Type B pancreatic cell (in vitro differentiated cells): ENCODE measurements at places on chromosomes 1 and 21. TPM values are rescaled to one million over a fixed set of nuclear protein-coding genes. Genes with fewer than 3 reads are reported as not detected.

DNA sequence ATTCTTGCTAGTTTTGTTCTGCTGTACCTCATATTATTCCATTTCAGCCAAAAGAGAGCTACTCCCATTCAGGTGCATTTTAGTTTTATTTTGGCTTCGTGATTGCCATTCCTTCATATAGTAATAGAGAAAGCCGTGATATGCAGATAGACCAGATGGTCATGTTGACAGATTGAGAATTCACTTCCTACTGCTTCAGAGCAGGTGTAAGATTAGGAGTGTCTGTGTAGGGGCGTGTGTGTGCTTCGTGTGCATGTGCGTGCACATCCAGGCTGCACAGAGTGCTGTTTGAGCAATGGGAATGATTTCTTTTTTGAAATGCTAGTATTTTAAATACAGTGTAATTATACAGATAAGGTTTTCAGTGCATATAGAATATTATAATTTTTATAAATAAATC is 10.3 kb downstream of the NFIA start:
- peak overlapping the region; percentile 23 for H3K4me3 ChIP-seq
- H3K27ac ChIP-seq = no peak overlapping the region
- peaks cover 42% of the 10 kb centered on the region for H3K4me1 ChIP-seq
- peaks cover 35% of the 10 kb centered on the region for H3K36me3 ChIP-seq
- H3K27me3 ChIP-seq = peaks cover 66% of the 10 kb centered on the region

DNA sequence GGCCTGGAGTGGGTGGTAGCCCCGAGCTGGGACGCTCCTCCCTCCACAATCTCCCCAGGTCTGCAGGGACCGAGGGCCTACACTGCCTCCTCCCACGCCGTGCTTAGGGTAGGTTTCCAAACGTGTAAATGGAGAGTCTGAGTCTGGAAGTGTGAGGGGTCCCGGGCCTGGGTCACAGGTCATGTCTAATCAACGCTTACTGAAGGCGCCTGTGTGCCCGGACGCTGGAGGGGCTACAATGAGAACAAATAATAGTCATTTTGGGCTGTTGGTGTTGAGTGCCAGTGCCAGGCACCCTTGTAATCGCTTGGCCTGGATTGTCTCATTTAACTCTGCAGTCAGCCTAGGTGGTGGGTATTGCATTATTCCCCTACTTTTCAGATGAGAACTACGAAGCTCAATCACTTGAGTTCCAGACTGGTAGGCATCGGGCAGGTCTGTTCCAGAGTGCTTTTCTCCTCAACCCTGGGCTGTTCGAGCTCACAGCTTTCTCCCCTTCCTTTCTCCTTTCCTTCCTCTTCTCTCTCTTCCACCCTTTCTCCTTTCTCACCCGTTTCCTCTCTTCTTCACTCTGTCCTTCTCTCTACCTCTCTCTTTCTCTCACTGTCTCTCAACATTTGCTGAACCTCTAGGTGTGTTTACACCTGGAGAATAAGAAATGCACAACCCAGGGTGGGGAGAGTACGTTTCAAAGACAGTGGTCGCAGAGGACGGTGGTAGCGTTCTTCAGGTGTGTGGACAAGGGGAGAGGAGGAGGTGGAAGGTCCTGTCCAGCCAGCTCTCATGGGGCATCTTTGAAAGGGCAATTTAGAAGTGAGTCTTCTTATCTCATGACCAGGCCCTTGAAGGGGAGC is 883 bp downstream of the SLC66A1 start:
- H3K27me3 ChIP-seq = no peaks in the 10 kb centered on the region
- peak overlapping the region; percentile 87 for H3K4me3 ChIP-seq
- H3K4me1 ChIP-seq = peaks cover 20% of the 10 kb centered on the region
- H3K27ac ChIP-seq = peak overlapping the region; percentile 72

GRCh38 chr21:32455548-32455947 is 43.0 kb downstream of the EVA1C start:
- H3K36me3 ChIP-seq = no peaks in the 10 kb centered on the region
- no peak overlapping the region for H3K27ac ChIP-seq
- peaks cover 10% of the 10 kb centered on the region for H3K4me1 ChIP-seq
- H3K27me3 ChIP-seq = no peaks in the 10 kb centered on the region

DNA sequence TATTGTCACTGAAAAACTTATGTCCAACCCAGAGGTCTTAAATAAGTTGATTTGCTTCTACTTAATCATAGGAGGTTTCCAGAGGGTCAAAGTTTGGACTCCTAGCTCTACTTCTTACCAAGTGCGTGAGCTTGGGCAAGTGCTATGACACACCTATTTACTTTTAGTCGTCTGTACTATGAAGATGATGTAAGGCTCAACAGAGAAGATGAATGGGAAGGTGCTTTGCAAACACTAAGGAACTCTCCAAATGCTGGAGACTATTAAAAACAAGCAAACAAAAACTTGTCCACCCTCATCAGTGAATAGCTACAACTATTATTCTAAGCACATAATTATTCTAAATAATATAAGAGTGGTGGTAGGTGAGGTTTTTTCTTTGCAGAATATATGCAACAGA is 232.3 kb upstream of the USP24 start:
- H3K4me1 ChIP-seq = peaks cover 12% of the 10 kb centered on the region
- no peak overlapping the region for H3K4me3 ChIP-seq
- H3K36me3 ChIP-seq = no peaks in the 10 kb centered on the region

GRCh38 chr1:93559695-93560094 is 111.8 kb downstream of the FNBP1L start:
- H3K27me3 ChIP-seq = no peaks in the 10 kb centered on the region
- no peak for DNase-seq
- H3K27ac ChIP-seq = peak overlapping the region; percentile 22
- no peak overlapping the region for H3K4me3 ChIP-seq
- peaks cover 8% of the 10 kb centered on the region for H3K4me1 ChIP-seq
- H3K36me3 ChIP-seq = peaks cover 56% of the 10 kb centered on the region

The TP73 gene
- total RNA-seq = 1.6 TPM in 2 replicates

DNA sequence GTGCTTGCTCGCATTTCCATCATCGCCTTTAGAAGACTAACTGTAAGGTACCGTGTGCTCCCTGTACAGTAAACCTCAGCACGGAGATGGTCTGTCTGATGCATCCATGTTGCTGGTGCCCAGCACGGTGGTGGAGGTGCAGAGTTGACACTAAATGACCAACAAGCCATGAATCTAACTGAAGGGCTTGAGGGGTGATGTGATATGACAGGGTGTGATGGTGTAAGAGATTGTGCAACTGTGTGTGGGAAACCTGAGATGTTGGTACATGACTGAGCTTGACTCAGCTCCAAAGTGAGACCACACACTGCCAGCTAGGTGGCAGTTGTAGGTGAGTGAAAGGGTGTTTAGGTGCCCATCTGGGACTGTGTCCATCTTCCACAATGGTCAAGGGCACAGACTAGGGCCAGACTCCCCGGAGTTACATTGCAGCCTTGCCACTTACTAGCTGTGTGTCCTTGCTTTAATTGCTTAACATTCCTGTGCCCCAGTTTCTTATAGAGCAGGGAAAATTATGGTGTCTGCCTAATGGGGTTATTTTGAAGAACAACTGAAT is 21.4 kb downstream of the SLC2A1 start:
- H3K27ac ChIP-seq = peak overlapping the region; percentile 95
- peaks cover 50% of the 10 kb centered on the region for H3K36me3 ChIP-seq
- peaks cover 16% of the 10 kb centered on the region for H3K27me3 ChIP-seq

GRCh38 chr1:229073251-229073650 is 197.7 kb upstream of the RAB4A start:
- no peaks in the 10 kb centered on the region for H3K36me3 ChIP-seq
- H3K27me3 ChIP-seq = no peaks in the 10 kb centered on the region
- no peak overlapping the region for H3K27ac ChIP-seq
- peak; percentile 15 for DNase-seq

DNA sequence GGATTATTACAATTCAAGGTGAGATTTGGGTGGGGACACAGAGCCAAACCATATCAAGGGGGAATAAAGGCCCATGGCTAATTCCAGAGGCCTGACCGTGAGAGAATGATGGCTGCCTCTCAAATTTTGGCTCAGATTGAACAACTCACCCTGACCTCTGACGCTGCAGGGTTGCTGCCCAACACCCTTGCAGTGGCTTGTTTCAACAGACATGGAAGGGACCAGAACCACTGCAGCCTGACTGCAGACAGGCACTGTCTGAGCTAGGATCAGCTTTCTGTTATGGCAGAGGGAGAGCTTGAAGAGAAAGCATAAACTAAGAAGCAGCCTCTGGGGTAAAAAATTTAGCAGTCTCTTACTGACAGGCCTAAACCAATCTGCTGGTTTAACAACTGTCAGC is 90.2 kb upstream of the GADD45A start:
- no peak for DNase-seq
- H3K4me1 ChIP-seq = peaks cover 8% of the 10 kb centered on the region
- H3K4me3 ChIP-seq = no peak overlapping the region
- H3K27me3 ChIP-seq = no peaks in the 10 kb centered on the region
- H3K27ac ChIP-seq = no peak overlapping the region
- H3K36me3 ChIP-seq = no peaks in the 10 kb centered on the region

The BTBD19 gene
- 7.0 and 10.3 TPM in 2 replicates for total RNA-seq

The KCNE1 gene
- total RNA-seq = 0.14 and 0.51 TPM in 2 replicates

The OR2L2 gene
- total RNA-seq = 0.07 and 0.14 TPM in 2 replicates

GRCh38 chr1:51729824-51730301 is 113.0 kb downstream of the OSBPL9 start:
- peak overlapping the region; percentile 95 for H3K4me3 ChIP-seq
- peak overlapping the region; percentile 83 for H3K27ac ChIP-seq
- H3K27me3 ChIP-seq = no peaks in the 10 kb centered on the region
- no peaks in the 10 kb centered on the region for H3K36me3 ChIP-seq

GRCh38 chr1:5709976-5710375 is 282.2 kb downstream of the NPHP4 start:
- H3K36me3 ChIP-seq = no peaks in the 10 kb centered on the region
- H3K27ac ChIP-seq = no peak overlapping the region
- H3K4me1 ChIP-seq = no peaks in the 10 kb centered on the region
- peaks cover 9% of the 10 kb centered on the region for H3K27me3 ChIP-seq
- H3K4me3 ChIP-seq = no peak overlapping the region
- no peak for DNase-seq

DNA sequence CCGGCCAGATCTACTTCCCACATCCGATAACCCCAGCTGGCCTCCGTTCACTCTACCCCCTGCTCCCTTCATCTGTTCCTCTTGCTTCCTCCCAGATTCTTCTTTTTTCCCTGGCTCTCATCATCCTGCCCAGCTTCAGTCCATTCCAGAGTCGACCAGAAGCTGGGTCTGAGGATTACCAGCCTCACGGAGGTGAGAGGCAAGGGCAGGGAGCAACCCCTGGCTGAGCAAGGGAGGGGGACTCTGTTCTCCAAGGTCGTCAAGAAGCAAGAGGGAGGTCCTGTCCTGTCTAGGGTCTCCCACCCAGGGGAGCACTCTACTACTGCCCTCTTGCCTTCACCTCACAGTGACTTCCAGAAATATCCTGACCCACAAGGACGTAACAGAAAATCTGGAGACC is 3.9 kb downstream of the JTB start:
- H3K4me1 ChIP-seq = peaks cover 16% of the 10 kb centered on the region
- H3K27me3 ChIP-seq = no peaks in the 10 kb centered on the region
- peak overlapping the region; percentile 36 for H3K4me3 ChIP-seq
- DNase-seq = no peak
- H3K36me3 ChIP-seq = peaks cover 13% of the 10 kb centered on the region
- H3K27ac ChIP-seq = peak overlapping the region; percentile 43

GRCh38 chr1:145788580-145788979 is 35.3 kb downstream of the RNF115 start:
- no peak overlapping the region for H3K27ac ChIP-seq
- H3K27me3 ChIP-seq = no peaks in the 10 kb centered on the region
- H3K4me1 ChIP-seq = no peaks in the 10 kb centered on the region
- no peak overlapping the region for H3K4me3 ChIP-seq
- DNase-seq = no peak
- peaks cover 11% of the 10 kb centered on the region for H3K36me3 ChIP-seq

The CELA3B gene
- not detected in 2 replicates for total RNA-seq

GRCh38 chr21:46221664-46222435 is 6.7 kb downstream of the LSS start:
- no peak overlapping the region for H3K27ac ChIP-seq
- peak; percentile 60 for DNase-seq
- H3K4me1 ChIP-seq = peaks cover 17% of the 10 kb centered on the region
- peaks cover 14% of the 10 kb centered on the region for H3K36me3 ChIP-seq
- H3K27me3 ChIP-seq = no peaks in the 10 kb centered on the region

- H3K27ac ChIP-seq = no peak overlapping the region
- no peaks in the 10 kb centered on the region for H3K36me3 ChIP-seq
- H3K4me1 ChIP-seq = peaks cover 9% of the 10 kb centered on the region
- no peak overlapping the region for H3K4me3 ChIP-seq
- no peak for DNase-seq
Measured at GRCh38 chr21:42806509-42807140, 72.7 kb downstream of the WDR4 start.

DNA sequence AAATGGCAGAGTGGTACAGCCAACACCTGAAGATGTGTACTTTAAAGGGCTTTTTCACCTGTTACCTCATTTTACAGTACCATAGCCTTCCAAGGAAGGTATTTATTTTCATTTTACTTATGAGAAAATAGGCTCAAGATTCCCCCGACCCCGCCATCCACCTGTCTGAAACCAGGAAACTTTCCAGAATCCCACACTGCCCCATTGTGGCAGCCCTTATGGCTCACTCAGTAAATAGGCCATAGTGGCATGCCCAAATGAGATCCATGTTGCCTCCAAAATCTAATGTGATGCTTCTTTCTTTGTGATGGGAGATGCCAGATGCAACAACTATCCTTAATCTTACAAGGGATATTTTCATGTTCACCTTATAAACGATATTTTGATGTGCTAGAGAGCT is 97.8 kb downstream of the EBNA1BP2 start:
- H3K4me3 ChIP-seq = no peak overlapping the region
- peaks cover 25% of the 10 kb centered on the region for H3K4me1 ChIP-seq
- H3K36me3 ChIP-seq = no peaks in the 10 kb centered on the region
